ENCODE measurements at places on chromosomes 6 and 20. TPM values are rescaled to one million over a fixed set of nuclear protein-coding genes. Genes with fewer than 3 reads are reported as not detected.

Gene IL17F
- not detected for total RNA-seq

- DNase-seq, result no peak
- peaks cover 19% of the 10 kb centered on the region for H3K4me1 ChIP-seq
- no peaks in the 10 kb centered on the region for H3K36me3 ChIP-seq
- H3K4me3 ChIP-seq, result no peak overlapping the region
- no peak overlapping the region for H3K27ac ChIP-seq
Observed at GRCh38 chr20:51001430-51002265, 21.3 kb downstream of the KCNG1 start.

DNA sequence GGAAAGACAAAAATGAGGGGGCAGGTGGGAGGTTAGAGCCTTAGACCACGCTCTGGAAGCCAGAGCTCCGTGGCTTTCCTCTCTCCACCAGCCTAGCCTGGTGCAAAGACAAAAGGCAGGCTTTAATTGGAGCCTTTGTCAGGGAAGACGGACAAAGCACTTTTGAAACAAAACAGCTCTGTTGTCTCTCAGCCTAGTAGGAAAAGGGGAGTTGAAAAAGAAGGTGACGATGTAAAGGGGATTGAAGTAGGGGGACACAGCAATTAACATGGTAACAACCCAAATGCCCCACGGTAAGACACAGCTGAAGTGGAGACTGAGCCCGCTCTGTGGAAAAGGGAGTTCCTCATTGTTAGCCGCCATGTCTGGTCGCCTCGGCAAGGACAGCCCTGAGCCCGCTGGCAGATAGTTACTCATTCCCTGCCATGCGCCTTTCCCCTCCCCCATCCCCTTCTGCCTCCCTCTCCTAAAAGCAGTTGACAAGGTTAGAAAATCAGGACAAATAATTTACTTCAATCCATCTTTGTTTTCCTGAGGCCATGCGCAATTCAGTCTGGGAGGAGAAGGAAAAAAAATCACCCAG, 93.0 kb downstream of the TCP11 start:
- DNase-seq, result peak; percentile 32
- peaks cover 14% of the 10 kb centered on the region for H3K4me1 ChIP-seq
- peak overlapping the region; percentile 66 for H3K4me3 ChIP-seq
- H3K36me3 ChIP-seq, result no peaks in the 10 kb centered on the region

GRCh38 chr6:36386495-36387439, 702 bp downstream of the ETV7 start:
- peaks cover 82% of the 10 kb centered on the region for H3K27me3 ChIP-seq
- H3K4me3 ChIP-seq, result peak overlapping the region; percentile 80
- no peak for DNase-seq
- H3K4me1 ChIP-seq, result peaks cover 11% of the 10 kb centered on the region
- peaks cover 3% of the 10 kb centered on the region for H3K36me3 ChIP-seq

DNA sequence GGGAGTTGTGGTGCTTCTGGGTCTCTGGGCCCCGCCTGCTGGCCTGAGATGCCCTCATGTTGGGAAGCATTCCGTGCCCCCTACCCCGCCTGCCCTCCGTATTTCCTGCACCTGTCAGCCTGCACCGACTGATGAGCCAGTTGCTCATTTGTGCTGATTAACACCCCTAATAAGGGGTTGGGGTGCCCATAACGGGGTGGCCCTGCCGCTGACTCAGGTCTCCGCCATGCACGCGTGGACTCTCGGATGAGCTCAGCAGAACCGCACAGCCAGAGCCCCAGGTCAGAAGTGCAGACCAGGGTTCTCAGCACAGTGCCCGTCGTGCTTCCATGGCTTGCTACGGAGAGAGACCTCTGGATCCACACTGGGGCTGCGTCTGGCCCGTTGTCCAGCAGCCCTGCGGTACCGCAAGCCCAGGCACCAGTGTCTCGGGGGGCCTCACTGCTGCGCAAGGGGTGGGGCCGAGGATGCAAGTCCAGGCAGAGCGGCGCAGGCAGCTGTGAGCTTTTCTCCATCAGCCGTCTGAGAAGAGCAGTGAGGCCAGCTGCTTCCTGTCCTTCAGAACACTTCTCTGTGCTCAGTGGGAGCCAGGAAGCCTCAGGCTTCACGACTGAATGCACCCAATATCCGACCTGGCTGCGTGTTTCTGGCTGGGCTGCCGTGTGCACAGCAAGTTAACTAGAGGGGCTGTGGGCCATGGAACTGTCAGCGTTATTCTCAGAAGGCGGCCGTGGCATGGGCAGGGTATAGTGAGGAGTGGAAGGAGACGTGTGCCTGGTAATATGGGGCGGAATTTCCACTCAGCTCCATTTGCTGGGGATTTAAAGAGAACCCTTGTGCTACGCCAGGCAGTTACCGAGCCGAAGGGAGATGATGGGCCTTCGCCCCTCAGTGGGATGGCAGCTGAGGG, 18.6 kb downstream of the MTG2 start:
- no peaks in the 10 kb centered on the region for H3K27me3 ChIP-seq
- peaks cover 15% of the 10 kb centered on the region for H3K36me3 ChIP-seq
- H3K4me3 ChIP-seq, result no peak overlapping the region
- H3K27ac ChIP-seq, result no peak overlapping the region
- H3K4me1 ChIP-seq, result peaks cover 8% of the 10 kb centered on the region

DNA sequence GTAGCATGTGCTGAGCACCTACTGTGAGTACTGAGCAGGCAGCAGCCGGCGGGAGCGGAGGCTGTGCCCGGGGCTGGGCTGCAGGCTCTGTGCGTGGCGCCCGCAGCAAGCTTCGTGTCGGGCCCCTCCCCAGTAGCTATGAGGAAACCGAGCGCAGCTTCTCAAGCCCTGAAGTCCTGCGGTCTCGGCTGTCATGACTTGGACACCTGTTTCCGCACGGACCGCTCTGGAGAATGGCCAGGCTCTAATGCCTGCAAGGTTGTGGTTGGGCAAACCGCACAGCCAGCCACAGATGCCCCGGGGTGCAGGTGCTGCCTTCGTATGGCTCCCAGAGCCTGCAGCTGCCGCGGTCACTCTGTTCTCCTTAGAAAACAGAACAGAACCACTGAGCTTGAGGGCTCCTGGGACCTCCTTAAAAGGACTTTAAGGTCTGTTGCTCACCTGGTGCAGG, 33.7 kb downstream of the PYGB start:
- no peak for DNase-seq
- H3K36me3 ChIP-seq, result peaks cover 13% of the 10 kb centered on the region
- peak overlapping the region; percentile 27 for H3K27ac ChIP-seq
- no peaks in the 10 kb centered on the region for H3K27me3 ChIP-seq

DNA sequence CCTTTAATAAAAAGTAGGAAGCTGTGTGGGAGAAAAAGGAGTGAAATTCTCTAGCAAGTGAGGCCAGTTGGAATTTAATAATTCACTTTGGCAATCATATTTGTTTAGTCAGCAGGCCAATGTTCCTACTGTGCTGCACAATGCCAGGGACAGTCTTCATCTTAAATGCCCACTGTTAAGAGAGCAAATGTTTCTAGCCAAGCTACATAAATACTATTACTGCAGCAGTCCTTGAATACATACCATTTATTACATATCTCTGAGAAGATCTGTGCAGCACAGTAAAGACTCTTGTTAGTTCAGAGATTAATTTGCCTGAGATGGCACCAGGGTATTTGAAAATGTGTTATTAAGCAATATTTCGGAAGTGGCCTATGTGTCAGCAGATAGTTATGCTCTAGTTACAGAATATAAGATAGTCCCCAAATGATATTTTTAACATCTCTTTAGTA, 105.4 kb downstream of the OGFRL1 start:
- no peak overlapping the region for H3K4me3 ChIP-seq
- peaks cover 11% of the 10 kb centered on the region for H3K36me3 ChIP-seq
- peaks cover 31% of the 10 kb centered on the region for H3K4me1 ChIP-seq

DNA sequence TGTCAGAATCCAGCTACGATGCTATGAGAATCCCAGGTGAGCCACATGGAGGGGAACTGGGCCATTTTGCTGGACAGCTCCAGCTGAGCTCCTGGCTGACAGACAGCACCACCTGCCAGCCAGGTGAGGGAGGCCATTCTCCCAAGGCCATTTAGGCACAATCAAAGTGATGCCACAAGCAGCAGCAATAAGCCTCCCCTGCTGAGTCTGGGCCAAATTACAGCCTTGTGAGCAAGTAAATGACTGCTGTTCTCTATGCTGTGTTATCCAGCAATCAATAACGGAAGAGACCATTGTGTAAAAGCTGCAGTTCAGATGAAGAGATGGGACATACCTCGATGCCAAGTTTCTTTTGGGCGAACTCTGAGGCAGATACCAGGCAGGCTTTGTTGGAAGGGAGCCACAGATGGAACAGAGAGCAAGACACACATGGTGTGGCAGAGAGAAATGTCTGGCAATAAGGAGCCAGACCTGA, 14.0 kb upstream of the SCGN start:
- no peak overlapping the region for H3K27ac ChIP-seq
- H3K27me3 ChIP-seq, result peaks cover 13% of the 10 kb centered on the region
